ENCODE measurements at places on chromosomes 1 and 21.

DNA sequence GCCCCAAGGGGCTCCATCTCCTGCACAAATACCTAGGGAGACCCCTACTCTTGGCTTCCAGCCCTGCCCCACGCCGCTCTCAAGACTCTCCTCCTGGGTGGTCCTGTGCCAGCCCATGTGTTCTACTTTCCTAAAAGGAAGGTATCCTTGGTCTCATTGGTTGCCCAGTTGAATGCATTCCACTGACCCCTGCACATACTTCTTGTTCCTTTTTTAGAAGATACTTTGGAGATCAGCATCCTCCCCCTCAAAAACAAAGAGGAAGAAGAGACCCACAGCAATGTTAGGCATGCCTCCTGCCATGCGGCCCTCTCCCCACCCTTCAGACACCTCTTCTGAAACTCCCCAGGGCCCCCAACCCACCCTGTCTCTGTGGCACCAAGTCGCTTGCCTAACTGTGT, 4.1 kb downstream of the SLAMF9 start:
- DNase-seq, result no peak

GRCh38 chr1:232192781-232193450, 437.0 kb downstream of the SIPA1L2 start:
- DNase-seq, result peak; percentile 10

- DNase-seq, result no peak
These were observed 11.1 kb downstream of the IFFO2 start for GRCh38 chr1:18945401-18945849.

DNA sequence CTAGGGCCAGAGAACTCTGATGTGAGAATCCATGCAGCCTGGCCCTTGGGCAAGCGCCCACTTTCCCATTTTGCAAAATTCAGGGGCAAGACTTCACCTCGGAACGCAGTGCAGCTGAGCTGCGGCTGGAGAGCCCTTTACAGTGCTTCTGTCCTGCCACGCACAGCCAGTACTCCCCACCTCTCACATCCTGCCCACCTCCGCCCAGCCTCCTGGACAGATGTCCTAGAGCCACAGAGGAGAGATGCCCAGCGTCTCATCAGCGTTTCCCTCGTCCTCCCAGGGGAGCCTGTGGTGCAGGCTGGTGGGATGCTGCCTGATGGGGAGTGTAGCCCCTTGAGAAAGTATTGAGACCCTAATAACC, 29.6 kb downstream of the RUNX3 start:
- no peak for DNase-seq

GRCh38 chr1:58815069-58815685, 31.3 kb upstream of the JUN start:
- peak; percentile 93 for DNase-seq

All from dermis blood vessel endothelial cell (primary cell).